SK-MEL-5 (cell line): ENCODE measurements at places on chromosomes 2 and 18. TPM values are rescaled to one million over a fixed set of nuclear protein-coding genes. Genes with fewer than 3 reads are reported as not detected.

Gene GKN2
- total RNA-seq = not detected in 2 replicates

Gene TMEM200C
- total RNA-seq = 0.03 and 0.05 TPM in 2 replicates

Gene CD8A
- total RNA-seq = 0.13 and 0.18 TPM in 2 replicates

Gene CYS1
- total RNA-seq = 0.27 and 0.29 TPM in 2 replicates

GRCh38 chr18:23068570-23069310, 66.5 kb upstream of the CABLES1 start:
- DNase-seq = no peak

DNA sequence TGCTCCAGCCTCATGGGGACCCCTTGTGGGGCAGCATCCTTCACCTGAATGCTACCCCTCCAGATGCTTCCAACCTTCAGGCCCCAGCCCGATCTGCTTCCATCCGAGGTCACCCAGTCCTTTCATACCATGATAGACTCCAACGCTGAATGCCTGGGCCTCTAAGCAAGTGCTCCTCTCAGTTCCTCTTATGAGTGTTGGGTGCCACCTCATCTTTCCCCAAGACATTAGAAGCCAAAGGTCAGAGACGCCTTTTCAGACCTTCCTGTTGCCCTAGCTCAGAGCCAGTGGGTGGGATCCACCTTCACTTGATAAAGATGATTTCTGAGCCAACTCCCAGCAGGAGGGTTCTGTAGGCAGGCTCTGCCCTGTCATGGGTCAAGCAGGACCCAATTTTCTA, 174.5 kb upstream of the MGAT5 start:
- no peak for DNase-seq

GRCh38 chr2:45332094-45332493, 279.0 kb downstream of the SRBD1 start:
- no peak for DNase-seq

DNA sequence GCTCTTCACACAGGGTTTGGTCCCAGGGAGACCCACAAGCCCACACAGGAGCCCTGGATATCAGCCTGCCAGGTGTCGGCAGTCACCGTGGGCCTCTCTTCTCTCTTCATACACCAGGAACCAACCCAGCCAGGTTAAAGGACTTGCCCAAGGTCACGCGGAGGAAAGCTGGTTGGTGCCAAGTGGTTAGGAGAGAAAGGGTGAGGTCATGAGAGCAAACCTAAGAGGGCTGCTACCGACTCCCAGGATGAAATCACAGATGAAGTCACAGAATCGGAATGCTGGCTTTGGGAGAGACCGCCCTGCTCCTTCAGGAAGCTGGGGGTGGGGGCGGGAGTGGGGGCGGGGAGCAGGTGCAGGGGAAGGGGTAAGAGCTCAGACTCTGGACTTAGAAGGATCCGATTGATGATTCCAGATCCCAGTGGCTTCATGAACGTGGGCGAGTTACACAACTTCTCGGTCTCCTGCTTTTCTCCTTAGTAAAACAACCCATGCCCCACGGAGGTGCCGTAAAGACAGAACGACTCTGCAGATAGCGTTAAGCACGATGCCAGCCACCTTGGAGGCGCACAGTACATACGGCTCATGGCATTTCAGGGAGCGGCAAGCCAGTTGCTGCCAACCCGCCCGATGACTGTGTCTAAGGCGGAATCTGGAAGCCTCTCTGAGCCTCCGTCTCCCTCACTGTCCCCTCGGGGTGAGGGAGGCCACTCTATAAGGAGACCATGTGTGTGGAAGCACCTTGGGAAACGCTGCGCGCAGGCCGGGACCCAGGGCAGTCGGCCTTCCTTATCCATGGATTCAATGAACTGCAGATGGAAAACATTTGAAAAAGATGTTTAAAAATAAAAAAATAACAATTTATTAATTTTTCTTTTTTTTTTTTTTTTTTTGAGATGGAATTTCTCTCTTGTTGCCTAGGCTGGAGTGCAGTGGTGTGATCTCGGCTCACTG, 23.0 kb upstream of the TAF1B start:
- DNase-seq = no peak

GRCh38 chr2:238954841-238955591, 107.1 kb downstream of the TWIST2 start:
- no peak for DNase-seq

- DNase-seq = no peak
Measured at GRCh38 chr18:31500051-31500688, 2.2 kb downstream of the DSG2 start.

DNA sequence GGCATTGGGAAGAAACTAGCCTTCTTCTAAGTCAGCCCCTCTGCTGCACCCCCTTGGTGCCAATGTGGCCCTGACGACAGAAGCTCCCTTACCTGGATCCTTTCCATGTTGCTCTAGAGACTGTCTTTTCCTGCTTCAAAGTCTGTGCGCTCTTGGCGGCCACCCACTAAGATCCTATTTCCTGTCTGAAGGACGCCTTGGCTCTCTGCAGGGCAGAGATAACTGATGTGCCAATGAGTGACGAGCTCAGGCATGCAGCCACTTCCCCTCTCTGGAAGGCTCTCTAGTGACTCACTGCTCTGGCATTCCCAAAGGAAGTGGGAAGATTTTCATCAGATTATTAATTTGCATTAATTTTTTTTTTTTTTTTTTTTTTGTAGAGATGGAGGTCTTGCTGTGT, 273.5 kb downstream of the CDH20 start:
- peak; percentile 26 for DNase-seq
